ENCODE measurements at places on chromosomes 12 and 14. TPM values are rescaled to one million over a fixed set of nuclear protein-coding genes. Genes with fewer than 3 reads are reported as not detected.

GRCh38 chr14:83864106-83864505 lies 1665.8 kb upstream of the FLRT2 start:
- no peak for DNase-seq

DNA sequence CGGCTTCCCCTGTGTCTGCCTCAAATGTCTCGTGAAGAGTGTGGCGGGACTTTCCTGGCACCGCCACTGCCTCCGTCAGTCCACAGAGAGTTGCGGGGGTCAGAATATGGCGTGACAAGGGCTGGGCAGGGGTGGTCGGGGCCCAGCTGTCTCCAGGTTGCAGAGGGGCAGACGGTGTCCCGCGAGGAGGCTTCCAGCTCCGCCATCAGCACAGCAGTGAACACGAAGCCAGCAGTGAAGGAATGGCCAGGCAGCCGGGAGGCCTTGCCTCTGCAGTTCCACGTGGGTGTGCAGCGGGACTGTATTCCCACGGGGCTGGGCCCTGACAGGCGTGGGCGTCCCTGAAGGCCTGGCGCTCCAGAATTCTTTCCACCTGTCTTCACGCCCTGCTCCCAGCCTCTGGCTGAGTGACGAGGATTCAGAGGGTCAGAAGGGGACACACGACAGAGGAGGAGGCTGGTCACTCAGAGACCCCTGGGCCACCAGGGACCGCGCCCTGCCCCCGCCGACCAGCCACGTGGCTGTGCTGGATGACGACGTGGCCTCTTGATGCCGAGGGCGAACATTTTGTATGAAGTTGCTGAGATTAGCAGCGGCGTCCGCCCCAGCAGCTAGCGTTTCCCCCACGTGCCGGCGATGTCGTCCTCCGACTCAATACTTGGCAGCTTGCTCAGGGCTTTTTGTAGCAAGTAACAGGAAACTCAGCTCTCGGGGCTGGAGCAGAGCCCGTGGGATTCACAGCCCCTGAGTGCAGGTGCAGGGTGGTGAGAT lies 25.0 kb upstream of the GALNT9 start:
- no peak for DNase-seq

The ACRBP gene
- total RNA-seq = 3.2 TPM

DNA sequence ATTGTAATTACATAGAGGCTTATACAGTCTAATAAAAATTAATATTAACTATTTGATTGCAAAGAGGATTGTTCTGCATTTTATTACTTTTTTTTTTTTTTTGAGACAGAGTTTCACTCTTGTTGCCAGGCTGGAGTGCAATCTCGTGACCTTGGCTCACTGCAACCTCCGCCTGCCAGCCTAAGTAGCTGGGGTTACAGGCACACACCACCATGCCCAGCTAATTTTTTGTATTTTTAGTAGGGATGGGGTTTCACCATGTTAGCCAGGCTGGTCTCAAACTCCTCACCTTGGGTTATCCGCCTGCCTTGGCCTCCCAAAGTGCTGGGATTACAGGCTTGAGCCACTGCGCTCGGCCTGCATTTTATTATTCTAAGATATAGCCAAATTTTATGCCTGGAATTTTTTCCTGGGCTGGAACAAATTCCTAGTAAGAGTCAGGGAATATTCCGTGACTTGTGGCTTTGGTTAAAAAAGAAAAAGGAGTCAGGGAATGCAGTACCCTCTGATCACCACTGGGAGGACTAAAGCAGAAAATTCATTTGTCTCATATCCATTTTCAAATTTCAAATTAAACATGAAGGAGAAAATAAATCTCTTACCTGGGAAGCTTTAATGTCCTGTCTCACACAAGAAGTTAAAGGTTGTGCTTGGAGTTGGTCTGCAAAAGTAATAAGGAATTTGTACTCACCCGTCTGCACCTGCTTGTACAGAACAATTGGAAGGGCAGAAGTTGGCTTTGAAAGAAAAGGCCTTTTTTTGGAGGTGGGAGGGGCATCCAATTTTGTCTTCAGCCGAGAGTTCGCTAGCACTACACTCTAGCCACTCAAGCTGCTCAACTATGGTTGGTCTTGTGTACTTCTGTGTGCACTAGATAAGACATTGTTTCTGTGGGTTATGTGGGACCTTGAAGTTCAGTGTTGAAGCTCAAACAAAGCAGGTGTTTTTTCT lies 8.7 kb downstream of the MARK3 start:
- no peak for DNase-seq

DNA sequence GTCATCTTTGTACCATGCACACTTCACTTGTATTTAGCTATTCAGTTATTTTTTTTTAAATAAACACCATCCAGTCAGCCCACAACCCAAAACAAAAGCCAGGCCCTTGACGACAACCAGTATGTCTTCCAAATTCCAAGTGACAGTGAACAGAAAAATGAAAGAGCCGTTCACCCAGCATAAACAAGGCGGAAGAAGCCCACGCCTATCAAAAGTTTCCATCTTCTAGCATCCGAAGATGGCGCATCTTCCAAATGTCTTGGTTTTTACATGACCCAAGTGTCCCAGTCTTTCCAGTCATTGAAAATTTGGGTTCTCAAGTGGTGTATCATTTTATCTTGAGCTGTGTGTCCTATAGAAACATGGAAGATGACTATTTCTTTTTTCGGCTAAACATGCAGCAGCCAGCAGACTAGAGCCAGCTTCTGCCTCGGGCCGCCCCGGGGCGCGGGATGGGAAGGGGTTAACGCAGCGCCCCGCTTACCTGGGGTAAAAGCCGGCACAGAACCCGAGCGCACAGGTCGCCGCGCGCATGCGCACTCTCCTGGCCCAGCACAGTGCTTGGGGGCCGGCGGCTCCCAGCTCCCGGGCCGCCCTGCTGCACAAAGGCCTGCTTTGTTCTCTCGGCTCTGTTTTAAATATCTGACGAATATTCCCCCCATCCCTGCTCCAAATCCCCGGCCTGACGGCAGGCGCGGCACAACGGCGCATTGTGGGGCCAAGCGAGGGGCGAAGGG lies 164.8 kb downstream of the ZFP36L1 start:
- DNase-seq = peak; percentile 84

GRCh38 chr12:96404696-96405095 lies 4.5 kb upstream of the CDK17 start:
- DNase-seq = no peak

The ETFRF1 gene
- total RNA-seq = 23.5 TPM

Data from left lobe of liver (tissue), 2 donors.